ENCODE measurements at places on chromosomes 7 and 10.

- DNase-seq = no peak
Measured at GRCh38 chr10:3738855-3739350, 46.1 kb downstream of the KLF6 start.

DNA sequence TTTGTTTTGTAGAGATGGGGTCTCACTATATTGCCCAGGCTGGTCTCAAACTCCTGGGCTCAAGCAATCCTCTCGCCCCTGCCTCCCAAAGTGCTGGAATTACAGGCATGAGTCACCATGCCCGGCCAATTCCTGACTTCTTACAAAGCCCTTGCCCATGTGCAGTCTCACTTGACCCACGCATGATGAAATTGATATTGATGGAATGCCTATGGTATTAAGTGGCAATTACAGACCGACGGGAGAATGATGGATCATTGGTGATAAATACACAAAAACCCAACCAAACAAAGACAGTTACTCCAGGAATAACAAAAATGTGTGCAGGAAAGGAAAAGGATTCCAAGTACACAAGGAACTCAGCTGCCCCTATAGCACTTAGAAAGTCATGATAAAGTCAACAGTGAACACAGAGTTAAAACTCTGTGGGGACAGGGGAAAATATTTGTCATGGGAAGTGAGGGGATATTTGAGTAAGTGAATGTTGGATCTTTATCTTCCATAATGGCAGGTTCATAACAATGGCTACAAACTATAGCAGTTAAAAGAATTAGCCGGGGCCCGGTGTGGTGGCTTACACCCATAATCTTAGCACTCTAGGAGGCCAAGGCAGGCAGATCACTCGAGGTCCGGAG is 21.6 kb downstream of the HIP1 start:
- DNase-seq = no peak

DNA sequence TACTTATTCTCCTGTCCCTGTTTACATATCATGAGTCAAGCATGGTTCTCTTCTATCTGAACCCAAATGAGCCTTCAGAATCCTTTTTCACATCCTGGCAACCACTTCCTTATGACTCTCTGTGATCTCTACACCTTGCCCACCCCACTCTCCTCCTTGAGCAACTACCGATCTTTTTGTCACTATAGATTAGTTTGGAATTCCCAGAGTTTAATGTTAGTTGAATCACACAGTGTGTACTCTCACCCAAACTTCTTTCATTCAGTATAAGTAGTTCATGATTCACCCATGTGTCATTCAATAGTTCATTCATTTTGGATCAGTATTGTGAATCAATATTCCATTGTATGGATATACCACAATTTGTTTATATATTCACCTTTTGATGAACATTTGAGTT is 55.3 kb downstream of the TFAM start:
- DNase-seq = no peak

- no peak for DNase-seq
Measured at GRCh38 chr7:1432411-1433082, 26.7 kb downstream of the MICALL2 start.

DNA sequence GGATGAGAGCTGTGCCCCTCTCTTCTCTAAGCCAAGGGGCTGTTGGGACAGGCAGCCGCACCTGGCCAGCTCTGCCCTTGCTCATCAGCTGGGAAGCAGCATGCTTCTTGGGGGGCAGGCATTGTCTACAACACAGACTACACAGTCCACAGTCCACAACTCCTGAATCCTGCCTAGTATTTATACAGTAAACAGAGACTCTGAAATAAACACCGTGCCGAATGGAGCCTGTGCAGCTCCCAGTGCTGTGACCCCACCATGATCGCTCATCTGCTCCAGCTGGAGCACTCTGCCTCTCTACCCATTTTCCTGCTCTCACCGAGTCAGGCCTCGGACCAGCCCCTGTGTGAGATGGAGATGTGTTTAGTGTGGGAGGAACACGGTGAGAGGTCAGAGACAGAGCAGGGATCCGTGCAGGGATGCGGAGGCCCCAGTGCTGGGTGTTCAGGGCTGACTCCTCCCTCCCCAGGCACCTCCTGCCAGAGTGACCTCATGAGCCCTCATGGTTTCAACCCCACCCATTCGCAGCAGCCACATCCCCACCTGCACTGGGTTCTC is 608.0 kb downstream of the DNAJB6 start:
- no peak for DNase-seq

Measured in cortex of kidney (tissue), 1 donor.